Stimulated activated naive CD8-positive, alpha-beta T cell treated with anti-CD3 and anti-CD28 coated beads, Interleukin-15, Interleukin-2, amounts not matched to agents 100 U/mL and 50 U/mL, for 24 hours (primary cell): ENCODE measurements at places on chromosomes 4 and X.
A peak's percentile ranks its signal among the peaks of the same experiment; 100 is the strongest.

GRCh38 chr4:118769161-118769560, 66.8 kb downstream of the SEC24D start:
- no peak for DNase-seq

DNA sequence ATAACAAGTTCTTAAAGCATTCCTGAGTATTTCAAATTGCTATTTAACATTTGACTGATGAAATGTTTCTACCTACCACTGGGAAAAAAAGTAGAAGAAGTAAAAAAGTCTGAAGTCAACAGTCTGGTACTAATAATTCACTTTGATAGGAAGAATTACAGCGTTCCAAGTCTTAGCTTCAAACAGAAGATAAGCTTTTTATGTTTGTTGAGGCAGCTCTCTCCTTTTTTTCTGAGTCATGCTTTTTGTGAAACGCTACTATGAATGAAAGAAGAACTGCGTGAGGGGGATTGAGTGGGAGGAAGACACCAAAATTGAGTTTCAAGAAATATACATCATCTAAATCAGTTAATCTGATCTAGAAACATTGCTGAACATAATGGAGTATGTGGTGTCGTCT, 13.0 kb upstream of the KDR start:
- DNase-seq = no peak

DNA sequence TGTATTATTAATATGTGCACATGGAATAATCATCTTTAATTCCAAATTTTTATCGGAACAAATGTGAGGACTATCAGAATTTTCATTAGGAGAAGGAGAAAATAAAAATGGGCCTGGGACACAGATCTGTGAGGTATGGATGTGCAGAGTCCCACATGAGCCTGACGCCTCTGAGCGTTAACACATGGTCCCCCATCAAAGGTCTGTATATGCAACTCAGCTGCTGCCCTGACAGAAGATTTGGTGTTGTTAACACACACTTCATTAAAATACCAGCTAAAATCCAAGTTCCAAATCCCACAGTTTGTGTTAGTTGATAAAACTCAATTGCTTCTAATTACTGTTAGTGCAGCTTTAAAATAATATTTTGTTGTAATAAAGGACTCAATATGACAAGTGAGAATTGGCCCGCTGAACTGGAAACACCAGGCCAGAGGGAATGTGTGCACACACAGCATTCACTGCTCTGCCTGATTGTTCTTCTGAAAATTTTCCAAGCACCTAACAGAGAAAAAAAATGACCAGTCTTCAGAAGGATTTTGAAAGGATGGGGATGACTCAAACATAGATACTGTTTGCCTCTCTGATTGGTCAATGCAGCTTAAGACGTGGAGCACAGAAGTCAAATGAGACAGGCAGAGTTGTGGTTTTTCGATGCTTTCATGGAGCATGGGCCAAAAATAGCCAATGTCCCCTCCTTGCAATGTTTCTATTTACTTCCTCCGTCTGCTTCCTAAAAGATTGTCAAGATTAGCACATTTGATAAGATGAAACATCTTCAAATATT, 266.6 kb downstream of the NKX6-1 start:
- DNase-seq = no peak

- DNase-seq = no peak
These were observed 214.6 kb downstream of the PALLD start for GRCh38 chr4:168711197-168712140.

DNA sequence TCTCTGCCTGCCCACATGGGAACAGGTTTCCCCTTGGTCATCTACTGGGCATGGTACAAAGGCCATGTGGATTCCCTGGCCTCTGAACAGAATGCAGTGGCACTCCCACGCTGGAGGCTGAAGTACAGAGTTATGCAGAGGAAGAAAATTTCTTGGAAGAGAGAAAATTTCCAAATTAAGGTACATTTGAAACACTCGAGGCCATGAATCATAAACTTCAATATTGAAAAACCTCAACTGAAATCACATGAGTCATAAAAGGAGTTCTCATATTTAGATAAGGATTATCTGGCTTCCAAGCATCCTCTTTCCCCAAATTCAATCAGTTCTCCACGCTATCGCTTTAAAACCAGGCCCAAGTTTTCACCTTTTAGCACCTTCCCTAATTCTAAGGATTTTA, 28.1 kb upstream of the TXK start:
- no peak for DNase-seq

- no peak for DNase-seq
These were observed 170.9 kb upstream of the KLF3 start for GRCh38 chr4:38493066-38493465.

DNA sequence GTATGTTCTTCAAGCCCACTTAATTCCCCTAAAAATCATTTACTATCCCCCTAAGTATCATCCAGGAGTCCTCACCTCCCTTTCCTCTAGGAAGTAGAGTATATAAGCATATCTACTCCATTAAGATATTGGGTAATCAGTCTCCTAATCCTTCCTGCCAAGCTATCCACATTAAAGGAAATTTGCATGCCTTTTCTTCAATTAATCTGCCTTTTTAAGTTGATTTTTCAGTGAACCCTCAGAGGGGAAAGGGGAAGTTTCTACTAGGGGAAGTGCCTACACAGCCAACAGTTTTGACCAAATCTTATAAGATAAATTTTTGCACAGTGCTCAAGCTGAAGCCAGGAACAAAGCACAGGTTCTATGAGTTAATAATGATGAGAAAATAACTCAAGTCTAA, 222.8 kb downstream of the NLGN4X start:
- no peak for DNase-seq

DNA sequence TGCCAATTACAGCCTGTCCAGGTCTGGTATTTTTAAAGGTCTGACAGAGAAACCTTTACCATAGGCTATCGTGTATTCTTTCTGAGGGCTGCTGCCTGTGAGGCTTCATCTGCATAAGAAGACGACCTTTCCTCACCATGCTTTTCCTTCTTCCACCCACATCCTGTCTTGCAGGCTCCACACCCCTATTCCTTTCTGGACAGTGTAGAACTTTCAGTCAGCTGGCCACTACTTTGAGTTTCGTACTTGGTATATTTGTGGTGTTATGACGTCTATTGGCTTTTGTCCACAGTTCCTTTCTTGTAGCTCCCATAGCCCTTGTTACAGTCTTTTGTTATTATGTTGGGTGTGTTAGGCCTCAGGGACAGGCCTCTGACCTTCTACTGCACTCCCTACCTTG, 311.4 kb downstream of the RAPGEF2 start:
- DNase-seq = no peak

GRCh38 chr4:138107023-138107422, 135.1 kb downstream of the SLC7A11 start:
- no peak for DNase-seq

DNA sequence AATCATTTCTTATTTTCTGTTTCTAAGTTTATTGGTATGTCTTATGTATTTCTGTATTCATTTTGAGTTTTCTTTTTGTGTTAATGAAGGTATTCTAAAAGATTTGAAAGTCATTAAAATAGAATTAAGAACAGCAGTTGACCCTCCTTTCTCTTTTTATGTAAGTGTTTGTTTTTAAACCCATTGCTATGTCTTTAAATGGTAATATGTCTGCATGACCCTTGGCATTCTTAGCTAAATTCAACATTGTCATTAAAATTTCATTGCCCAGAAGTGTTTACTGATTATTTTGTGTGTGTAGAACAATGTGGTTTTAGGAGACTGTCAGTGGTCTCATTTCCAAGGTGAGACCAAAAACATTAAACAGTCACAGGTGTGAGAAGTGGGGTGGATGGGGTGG, 197.8 kb downstream of the PCDH7 start:
- no peak for DNase-seq

- DNase-seq = peak; percentile 8
These were observed 1.1 kb downstream of the AFF2 start for GRCh38 chrX:148501386-148502066.

- DNase-seq = no peak
These were observed 7.6 kb downstream of the G6PD start for GRCh38 chrX:154539077-154539476.

- DNase-seq = no peak
These were observed 309.3 kb downstream of the FRMPD4 start for GRCh38 chrX:12447448-12448064.

GRCh38 chr4:51884606-51885005, 41.7 kb downstream of the DCUN1D4 start:
- no peak for DNase-seq

DNA sequence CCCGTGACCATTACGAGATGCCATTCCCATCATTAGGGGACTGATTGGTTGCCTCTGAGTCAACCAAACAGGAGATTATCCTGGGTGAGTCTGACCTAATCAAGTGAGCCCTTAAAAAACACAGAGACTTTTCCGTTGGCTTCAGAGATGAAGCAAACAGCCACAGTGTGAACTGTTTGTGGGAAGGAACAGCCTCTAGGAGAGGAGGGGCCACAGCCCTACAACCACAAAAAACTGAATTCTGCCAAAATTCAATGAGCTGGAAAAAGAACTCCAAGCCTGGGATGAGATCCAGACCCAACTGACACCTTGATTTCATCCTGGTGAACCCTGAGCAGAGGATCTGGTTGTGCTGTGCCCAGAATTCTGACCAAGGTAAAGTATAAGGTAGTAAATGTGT, 31.3 kb upstream of the TBL1X start:
- no peak for DNase-seq

- DNase-seq = no peak
These were observed 60.0 kb downstream of the RRAGB start for GRCh38 chrX:55777596-55777995.

DNA sequence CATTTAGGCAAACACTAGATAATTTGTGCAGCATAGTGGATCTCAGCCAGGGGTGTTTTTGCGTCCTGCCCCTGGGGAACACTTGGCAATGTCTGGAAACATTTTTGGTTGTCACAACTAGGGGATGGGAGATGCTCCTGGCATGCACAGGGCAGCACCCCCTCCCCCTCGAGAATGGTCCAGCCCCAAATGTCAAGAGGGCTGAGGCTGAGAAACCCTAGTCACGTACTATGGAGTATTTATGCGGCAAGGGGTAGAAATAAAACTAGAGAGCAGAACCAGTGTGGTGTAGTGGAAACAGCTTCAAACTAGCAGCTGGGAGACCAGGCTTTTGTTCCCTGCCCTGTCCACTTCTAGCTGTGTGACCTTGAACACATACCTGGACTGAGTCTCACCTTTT, 38.2 kb upstream of the CLCN4 start:
- no peak for DNase-seq

- no peak for DNase-seq
These were observed 130.9 kb downstream of the REPS2 start for GRCh38 chrX:17077361-17077760.

GRCh38 chr4:100962698-100963097, 384.6 kb downstream of the PPP3CA start:
- DNase-seq = no peak

GRCh38 chr4:185552254-185552653, 16.9 kb upstream of the PDLIM3 start:
- no peak for DNase-seq

DNA sequence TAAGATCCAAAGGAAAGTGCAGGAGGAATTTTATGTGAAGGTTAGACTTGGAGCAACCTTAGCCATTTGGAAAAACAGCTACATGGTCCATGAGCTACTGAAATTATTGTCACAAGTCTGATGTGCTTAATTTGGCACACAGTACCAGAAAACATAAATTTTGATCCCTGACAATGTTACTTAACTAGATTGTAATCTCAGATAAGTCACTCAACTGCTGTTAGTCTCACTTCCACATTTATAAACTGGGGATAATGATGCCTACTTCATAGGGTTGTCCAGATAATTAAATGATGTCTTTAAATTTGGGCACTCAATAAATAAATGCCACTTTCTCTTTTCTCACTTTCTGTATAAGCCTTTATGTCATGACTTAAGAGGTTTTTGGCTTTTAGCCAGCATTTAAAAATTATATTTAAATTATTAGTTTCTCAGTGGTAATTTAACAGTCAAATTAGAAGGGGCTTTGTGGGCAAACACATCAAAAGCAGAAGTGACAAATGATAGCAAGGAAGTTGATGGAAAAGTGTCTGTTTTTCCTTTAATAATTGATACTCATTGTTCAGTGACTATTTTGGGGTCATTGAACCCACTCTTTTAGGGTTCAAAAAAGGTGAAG, 58.3 kb downstream of the PAQR3 start:
- no peak for DNase-seq

GRCh38 chr4:70895405-70895804, 6.8 kb upstream of the MOB1B start:
- DNase-seq = no peak

GRCh38 chrX:148314876-148315275, 185.5 kb upstream of the AFF2 start:
- no peak for DNase-seq

- DNase-seq = no peak
These were observed 117.8 kb upstream of the SPRY1 start for GRCh38 chr4:123278755-123279154.

GRCh38 chr4:12120968-12121367, 692.3 kb upstream of the HS3ST1 start:
- no peak for DNase-seq

DNA sequence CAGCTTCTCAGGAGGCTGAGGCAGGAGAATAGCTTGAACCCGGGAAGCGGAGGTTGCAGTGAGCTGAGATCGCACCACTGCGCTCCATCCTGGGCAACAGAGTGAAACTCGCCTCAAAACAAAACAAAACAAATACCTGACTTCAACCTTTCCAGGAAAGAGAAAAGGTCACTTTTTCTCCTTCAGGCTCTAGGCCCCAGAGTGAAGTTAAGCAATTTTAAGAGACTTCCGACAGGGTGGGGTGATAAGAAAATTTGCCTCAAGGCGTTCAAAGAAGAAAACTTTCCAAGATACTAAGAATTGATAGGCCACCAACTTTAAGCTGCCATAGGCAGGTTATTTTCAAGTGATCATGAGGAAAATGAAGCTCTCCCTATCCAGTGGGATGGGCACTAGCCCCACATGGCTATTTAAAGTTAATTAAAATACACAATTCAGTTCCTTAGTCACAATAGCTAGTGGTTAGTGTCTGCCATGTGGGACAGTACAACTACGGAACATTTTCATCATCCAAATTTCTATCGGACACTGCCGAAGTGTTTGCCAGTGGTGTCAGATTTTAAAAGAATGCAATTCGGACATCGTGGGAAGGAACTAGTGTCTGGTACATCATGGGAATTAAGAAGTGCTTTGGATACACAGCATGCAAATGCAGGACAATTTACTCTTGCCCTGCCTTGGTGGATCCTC, 33.0 kb downstream of the SMS start:
- DNase-seq = no peak

DNA sequence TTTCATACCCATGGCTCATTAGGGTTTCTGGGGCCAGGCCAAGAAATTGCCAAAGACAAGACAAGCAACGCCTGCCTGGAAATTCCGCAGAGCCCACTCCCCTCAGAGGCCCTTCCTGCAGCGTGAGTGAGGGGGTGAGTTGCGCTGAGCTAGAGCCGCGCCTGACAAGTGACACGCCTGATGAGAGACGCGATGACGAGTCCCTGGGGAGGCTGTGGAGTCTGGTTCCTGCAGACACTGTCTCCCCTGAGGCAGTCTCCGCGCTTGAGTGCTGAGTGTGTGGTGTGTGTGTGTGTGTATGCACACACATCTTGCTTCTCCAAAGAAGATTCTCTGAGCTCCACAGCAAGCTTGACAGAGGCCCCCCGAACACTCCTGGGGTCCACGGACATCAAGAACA, 269.8 kb downstream of the BCOR start:
- DNase-seq = no peak
